Activated CD4-positive, alpha-beta T cell treated with anti-CD3 and anti-CD28 coated beads, Interleukin-2, Interleukin-6, amounts not matched to agents 100 ng/mL and 50 ng/mL, durations not matched to agents 16 hours and 8 hours (primary cell): ENCODE measurements at places on chromosomes 7 and 10.

GRCh38 chr7:111676167-111676566, 113.9 kb upstream of the IMMP2L start:
- DNase-seq = no peak

DNA sequence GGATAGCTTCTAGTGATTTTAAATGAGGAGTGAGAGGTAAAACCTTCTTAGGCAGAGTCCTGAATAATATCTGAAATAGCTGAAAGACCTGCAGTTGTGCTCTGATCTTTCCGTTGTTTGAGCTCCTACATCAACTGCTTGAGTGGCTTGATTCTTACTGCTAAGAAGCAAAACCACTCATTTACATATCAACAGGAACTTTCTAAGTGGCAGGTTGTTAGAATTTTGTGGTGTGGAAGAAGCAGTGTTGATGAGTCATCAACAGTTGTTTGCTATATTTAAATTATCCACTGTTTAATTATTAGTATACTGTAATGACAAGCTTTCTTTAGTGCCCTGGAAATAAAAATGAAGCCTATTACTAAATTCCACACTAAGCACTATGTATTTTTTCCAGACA, 689.5 kb downstream of the DNAJB9 start:
- DNase-seq = no peak

- no peak for DNase-seq
These were observed 21.7 kb upstream of the SLC29A3 start for GRCh38 chr10:71297343-71297742.

DNA sequence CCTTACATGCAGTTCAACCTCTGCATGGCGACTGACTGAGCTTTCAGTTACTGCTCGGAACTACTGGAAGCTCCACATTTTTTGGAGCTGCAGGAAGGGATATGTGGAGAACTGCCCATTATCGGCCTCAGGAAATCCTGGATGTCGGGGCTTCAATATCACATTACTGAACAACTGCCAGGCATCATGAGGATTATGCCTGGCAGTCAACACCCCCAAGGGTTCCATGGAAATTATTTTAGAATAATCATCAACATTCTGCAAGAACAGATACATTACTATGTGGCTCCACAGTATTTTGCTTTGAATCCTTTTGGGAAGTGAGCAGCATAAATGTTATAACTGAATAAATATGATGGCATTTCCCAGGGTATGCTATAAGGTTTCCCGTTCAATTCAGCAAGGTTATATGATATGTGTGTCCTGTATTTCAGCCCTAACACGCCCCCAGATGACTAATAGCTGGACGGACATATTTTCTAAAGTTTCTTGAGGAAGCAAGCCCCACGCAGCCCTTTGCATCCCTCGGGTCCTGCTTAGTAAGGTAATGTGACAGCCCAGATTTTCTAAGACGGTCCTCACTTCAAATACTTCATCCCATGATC, 53.0 kb upstream of the OPALIN start:
- DNase-seq = no peak
